Activated T-helper 1 cell treated with Interleukin-2 at 50 U/mL for 16 hours (primary cell): ENCODE measurements at places on chromosomes 3 and 15.

DNA sequence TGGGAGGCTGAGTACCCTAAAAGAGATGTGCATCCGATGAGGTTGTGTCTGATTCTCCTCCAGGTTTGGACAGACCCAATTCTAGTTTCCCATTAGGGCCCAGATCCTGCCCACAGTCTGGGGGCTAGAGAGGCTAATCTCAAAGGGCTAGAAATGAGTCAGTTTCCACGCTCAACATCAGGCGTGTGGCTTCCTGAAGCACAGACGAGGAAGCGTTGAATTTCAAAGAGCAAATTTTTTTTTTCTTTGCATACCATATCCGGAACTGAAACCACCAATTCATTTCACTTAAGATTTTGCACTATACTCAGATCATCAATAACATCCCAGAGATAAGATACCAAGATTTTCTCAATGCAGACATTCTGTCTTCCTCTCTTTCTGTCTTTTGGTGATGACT, 173.8 kb upstream of the BCL6 start:
- DNase-seq, result peak; percentile 27

- no peak for DNase-seq
Observed at GRCh38 chr15:80915472-80915871, 74.1 kb downstream of the MESD start.

GRCh38 chr3:42443292-42443691, 32.9 kb upstream of the LYZL4 start:
- no peak for DNase-seq

DNA sequence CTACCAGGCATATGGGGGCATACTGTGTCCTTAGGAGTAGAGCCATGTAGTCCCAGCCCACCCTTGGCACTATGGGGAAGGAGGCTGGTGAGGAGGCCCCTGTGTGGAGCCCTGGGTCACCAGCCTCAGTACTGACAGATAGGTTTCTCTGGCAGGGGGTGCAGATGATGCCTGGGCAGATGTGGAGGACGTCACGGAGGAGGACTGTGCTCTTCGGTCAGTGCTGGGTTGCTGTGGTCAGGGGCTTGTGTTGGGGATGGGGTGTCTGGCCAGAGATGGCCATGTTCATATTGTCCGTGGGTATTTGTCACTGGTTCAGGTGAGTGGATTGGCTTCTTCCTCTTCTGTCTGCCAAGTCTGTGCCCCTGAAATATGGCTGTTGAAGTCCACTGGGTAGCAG, 20.0 kb downstream of the MTMR14 start:
- no peak for DNase-seq

- no peak for DNase-seq
Observed at GRCh38 chr15:96150254-96150653, 180.2 kb upstream of the NR2F2 start.

- DNase-seq, result no peak
Observed at GRCh38 chr3:185792955-185793354, 31.9 kb downstream of the IGF2BP2 start.

- no peak for DNase-seq
Observed at GRCh38 chr3:36784138-36784635, 19.8 kb upstream of the DCLK3 start.

GRCh38 chr15:22956257-22956977, 23.8 kb downstream of the CYFIP1 start:
- DNase-seq, result no peak

DNA sequence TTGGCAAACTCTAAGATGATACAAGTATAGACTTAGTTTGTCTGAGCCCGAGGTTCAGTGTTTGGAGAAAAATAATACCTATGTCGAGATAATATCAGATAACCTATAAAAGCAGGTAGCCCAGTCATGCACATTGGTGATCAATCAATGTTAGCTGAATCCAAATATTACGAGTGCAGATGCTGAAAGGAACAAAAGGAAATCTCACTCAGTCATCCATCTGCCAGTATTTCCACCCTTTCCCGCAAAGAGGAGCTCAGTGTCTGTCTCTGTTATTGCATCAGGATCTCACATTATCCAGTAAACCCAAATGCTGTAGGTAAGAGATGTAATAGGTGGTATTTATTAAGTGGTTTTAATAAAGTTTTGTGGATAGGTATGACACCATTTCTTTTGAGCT, 251.2 kb upstream of the CTDSPL start:
- DNase-seq, result no peak

GRCh38 chr3:130537673-130538304, 20.8 kb downstream of the COL6A6 start:
- no peak for DNase-seq
